ENCODE measurements at places on chromosomes 3 and 15. TPM values are rescaled to one million over a fixed set of nuclear protein-coding genes. Genes with fewer than 3 reads are reported as not detected.

- no peak for DNase-seq
Measured at GRCh38 chr15:63719281-63719680, 114.5 kb downstream of the HERC1 start.

GRCh38 chr15:31494786-31495185 lies 168.2 kb downstream of the KLF13 start:
- no peak for DNase-seq

GRCh38 chr3:58009026-58009748 lies 965 bp downstream of the FLNB start:
- DNase-seq: peak; percentile 83

GRCh38 chr3:71130471-71131374 lies 452.8 kb downstream of the FOXP1 start:
- DNase-seq: peak; percentile 86

Gene SCAANT1
- total RNA-seq: not detected

Gene LCTL
- not detected for total RNA-seq

GRCh38 chr15:77097248-77097721 lies 26.4 kb upstream of the TSPAN3 start:
- DNase-seq: no peak

Gene WDR73
- total RNA-seq: 24.9 TPM

- DNase-seq: no peak
Measured at GRCh38 chr3:176193032-176193730, 1004.1 kb downstream of the TBL1XR1 start.

DNA sequence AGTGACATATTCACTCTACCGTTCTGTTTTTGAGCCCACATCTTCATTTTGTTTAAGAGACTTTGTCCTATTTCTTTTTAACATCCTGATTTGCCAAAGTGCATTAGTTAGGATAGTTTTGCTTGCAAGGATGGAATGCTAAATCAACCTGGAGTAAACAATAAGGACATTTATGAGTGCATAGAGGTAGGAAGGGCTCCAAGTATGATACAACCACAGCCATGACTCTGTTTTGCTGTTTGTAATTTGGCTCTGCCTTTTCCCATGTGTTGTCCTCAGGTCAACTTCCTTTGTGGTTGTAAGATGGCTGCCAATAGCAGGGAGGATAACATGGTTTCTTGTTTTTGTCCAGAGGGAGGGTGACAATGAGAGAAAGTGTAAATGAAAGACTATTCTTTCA lies 66.4 kb upstream of the GOLIM4 start:
- DNase-seq: no peak

- no peak for DNase-seq
Measured at GRCh38 chr3:13323822-13324221, 96.3 kb downstream of the NUP210 start.

- no peak for DNase-seq
Measured at GRCh38 chr15:60782316-60782715, 303.4 kb upstream of the ICE2 start.

Gene C3orf22
- total RNA-seq: not detected

Gene CYP1A1
- not detected for total RNA-seq

Gene CA12
- total RNA-seq: 141 TPM

Gene PSTPIP1
- total RNA-seq: 8.2 TPM

- DNase-seq: peak; percentile 22
Measured at GRCh38 chr3:53422954-53423698, 71.3 kb upstream of the CACNA1D start.

GRCh38 chr3:30904996-30905395 lies 10.5 kb upstream of the GADL1 start:
- DNase-seq: no peak

DNA sequence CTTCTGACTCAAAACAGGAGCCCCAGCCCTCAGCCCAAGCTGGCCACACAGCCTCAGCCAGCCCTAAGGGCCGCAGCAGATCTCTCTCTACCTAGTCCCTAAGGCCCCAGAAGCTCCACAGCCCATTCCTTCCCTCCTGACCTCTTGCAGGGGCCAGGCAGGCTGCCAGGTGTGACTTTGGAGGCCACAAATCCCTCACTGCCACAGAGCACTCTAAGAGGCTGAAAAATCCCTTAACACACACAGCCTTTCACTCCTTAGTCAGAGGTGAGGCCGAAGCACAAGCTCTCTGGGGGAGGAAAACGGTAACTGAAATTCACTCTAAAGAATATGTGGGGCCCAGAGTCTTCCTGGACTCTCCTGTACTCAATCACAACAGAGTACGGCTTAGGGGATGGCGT lies 23.3 kb downstream of the LRRC2 start:
- DNase-seq: no peak

GRCh38 chr15:48096813-48097212 lies 24.0 kb upstream of the SLC24A5 start:
- DNase-seq: no peak

DNA sequence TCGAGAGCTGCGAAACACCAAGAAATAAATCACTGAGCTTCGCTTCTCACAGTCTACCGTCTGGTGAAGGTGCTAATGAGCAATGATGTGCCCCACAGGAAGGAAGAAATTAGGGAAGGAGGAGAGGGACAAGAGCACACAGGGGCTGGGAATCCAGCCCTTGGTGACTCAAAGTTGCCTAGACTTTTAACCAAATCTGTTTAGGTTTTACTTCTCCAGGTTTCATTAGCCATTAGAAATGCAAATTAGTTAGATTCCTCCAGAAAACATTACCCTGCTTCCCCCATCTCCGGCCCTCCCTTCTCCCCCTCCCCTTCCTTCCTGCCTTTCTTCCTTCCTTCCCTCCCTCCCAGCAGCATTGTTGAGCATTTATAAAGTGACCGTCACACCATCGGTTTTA lies 59.3 kb upstream of the UBE2E1 start:
- DNase-seq: no peak

DNA sequence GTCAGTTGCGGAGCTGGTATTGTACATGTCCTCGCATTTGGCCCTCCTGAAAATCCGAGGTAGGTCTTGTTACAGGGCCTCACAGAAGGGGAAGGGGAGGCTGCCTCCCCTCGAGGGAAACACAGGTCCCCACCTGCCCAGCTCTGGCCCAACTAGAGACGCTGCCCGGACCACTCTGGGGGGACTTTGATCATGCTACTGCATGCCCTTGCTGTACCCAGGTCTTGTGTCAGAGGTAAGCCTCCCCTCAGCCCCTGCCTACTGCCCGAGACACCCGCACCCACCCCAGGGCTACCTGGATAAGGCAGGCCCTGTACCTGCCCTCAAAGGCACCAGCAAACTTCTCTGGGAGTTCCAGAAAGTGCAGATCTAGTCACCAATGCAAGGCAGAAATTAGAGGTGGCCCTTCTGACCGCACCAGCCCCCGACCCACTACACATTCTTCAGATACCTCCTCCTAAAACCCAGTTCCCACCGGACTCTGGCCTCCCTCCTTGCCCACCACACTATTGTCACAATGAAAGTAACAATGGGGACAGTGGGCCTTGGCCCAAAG lies 981 bp upstream of the SCAP start:
- no peak for DNase-seq

DNA sequence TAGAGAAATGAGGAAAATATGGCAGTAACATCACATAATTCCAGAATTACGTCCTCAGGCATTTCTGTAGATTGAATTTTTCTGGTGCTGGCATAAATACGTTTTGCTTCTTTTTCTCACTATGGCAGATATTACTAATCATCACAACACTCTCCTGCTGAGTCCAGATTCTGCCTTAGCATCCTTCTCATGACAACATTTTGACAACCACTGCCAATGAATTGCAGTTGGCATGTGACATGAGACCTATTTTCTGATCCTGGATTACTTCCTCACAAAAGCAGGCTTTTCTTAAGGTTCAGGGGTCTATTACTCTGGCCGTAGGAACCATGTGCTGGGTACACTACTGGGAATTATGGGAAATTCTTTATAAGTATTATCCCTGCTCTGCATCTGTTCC lies 22.5 kb upstream of the ARL6 start:
- no peak for DNase-seq

DNA sequence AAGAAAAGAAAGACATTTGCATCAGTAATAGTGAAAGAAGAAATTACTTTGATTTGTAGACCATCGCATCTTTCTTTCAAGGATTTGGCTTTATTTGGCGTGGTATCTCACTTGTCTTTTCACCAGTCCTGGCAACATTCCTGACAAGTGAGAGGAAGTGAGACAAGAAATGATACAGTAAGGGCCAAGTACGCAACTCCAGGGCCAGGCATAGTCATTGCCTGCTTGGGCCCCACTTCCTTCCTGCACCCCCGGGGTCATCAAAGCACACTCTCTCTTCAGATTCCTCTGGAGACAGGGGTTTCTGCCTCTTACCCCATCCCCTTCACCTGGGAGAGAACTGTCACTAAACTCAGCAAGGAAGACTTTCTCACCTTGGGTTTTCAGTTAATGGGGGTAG lies 55.1 kb downstream of the CD47 start:
- no peak for DNase-seq

Gene C3orf49
- not detected for total RNA-seq

DNA sequence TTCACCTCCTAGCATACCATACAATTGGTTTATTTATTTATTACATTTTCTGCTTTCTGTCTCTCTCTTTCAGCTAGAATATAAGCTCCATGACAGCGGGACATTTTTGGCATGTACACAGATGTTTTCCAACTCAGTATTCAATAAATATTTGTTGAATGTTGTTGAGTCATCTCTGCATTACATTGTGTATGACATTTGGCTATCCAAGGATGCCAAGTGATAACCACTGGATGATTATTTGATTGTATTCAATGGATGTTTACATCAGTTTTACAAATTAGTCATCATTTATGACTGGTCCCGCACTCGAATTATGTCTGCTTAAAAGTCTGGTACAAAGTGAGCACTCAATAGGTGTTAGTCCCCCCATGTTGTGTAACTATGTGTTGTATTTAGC lies 49.5 kb upstream of the STXBP5L start:
- no peak for DNase-seq

Gene SEC22A
- 11.8 TPM for total RNA-seq

Gene KIF7
- total RNA-seq: 3.1 TPM

Gene CATSPER2
- total RNA-seq: 7.0 TPM

- DNase-seq: no peak
Measured at GRCh38 chr3:11037976-11038375, 45.4 kb downstream of the SLC6A1 start.

DNA sequence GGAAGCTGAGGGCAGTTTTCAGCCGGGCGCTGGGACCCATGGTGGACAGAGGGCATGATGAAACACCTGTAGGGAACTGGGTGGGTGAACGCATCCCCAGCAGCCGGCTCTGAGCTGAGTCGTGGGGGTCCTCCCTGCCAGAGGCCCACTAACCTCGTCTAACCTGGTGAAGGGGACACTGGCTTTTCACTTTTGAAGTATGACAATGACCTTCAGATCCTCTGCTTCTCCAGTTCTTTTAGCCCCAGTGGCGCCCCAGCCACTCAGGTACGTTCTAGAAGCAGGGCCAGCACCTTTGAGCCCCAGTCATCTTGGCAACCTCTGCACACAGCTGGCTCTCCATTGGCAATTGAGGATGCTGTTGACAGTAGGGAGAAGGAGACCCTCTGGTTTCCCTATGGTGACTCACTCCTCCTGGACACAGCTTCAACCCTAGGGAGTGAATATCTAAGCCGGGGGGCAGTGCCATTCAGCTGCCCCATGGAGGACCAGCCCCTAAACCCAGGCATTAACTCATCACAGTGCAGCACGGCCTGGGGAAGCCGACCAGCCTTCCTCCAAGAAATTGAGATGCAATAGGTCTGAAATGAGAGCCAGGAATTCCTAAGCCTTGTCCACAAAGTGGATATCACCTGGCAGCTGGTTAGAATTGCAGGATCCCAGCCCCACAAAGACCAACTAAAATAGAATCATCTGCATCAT lies 46.1 kb downstream of the CMTM6 start:
- DNase-seq: no peak

Gene CALML4
- 98.1 TPM for total RNA-seq

Measured in mucosa of descending colon (tissue), 3 donors.